Neuronal stem cell (in vitro differentiated cells): ENCODE measurements at places on chromosomes 6 and 20.

DNA sequence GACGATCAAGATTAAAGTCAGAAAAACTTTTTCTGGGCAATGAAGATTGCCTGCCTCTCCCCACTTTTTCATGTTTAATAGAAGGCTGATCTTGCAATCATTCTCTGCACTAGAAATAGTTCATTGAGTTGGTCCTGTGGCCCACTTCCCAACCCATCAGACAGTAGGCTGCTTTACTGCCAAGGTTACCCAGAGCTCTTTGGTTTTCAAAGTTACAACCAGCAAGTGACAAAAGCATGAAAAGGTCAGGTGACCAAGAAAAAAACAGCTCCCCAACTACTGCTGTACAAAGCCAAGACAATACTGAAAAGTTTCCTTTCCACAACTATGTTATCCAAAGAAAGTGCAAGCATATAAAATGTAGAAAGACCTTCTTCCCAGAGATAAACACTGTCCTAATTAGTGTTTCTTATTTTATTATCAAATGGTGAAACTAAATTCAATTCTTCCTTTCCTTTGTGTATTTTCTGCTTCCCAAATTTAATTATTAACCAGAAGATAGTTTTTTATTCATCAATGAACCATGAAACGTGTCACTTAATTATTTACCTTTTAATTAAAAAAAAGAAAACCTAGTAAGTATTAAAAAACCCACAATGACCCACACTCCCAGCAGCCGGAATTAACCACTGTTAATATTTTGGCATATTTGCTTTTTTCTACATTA is 16.6 kb downstream of the DNAAF9 start:
- H3K27me3 ChIP-seq: no peaks in the 10 kb centered on the region
- H3K4me3 ChIP-seq: no peak overlapping the region
- peaks cover 2% of the 10 kb centered on the region for H3K4me1 ChIP-seq
- H3K36me3 ChIP-seq: no peaks in the 10 kb centered on the region

GRCh38 chr6:357791-358341 is 33.7 kb upstream of the IRF4 start:
- peaks cover 1% of the 10 kb centered on the region for H3K4me1 ChIP-seq
- H3K4me3 ChIP-seq: no peak overlapping the region
- no peaks in the 10 kb centered on the region for H3K36me3 ChIP-seq

DNA sequence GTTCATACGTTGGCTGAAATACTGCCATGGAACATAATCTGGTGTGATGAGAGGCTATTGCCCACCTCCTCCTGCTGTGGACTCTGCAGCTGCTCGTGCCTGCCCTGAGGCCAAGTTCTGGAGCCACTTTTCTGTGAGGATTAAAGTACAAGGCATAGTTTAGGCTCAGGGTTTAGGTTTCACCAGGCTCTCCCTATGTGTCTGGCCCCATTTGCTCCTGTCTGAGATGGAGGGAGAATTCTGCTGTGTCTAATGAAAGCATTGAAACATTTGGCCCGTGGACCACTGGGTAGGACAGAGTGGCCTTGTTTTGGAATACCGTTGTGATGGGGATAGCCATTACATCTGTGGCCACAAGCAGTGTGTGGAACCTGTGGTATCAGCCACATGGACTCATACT is 5.9 kb downstream of the WRNIP1 start:
- H3K27ac ChIP-seq: no peak overlapping the region
- peaks cover 83% of the 10 kb centered on the region for H3K36me3 ChIP-seq
- DNase-seq: no peak
- H3K4me3 ChIP-seq: no peak overlapping the region
- peaks cover 14% of the 10 kb centered on the region for H3K4me1 ChIP-seq
- H3K27me3 ChIP-seq: no peaks in the 10 kb centered on the region

GRCh38 chr6:126266664-126267063 is 73.3 kb upstream of the CENPW start:
- no peak overlapping the region for H3K27ac ChIP-seq
- no peaks in the 10 kb centered on the region for H3K27me3 ChIP-seq
- H3K4me1 ChIP-seq: no peaks in the 10 kb centered on the region
- no peaks in the 10 kb centered on the region for H3K36me3 ChIP-seq

DNA sequence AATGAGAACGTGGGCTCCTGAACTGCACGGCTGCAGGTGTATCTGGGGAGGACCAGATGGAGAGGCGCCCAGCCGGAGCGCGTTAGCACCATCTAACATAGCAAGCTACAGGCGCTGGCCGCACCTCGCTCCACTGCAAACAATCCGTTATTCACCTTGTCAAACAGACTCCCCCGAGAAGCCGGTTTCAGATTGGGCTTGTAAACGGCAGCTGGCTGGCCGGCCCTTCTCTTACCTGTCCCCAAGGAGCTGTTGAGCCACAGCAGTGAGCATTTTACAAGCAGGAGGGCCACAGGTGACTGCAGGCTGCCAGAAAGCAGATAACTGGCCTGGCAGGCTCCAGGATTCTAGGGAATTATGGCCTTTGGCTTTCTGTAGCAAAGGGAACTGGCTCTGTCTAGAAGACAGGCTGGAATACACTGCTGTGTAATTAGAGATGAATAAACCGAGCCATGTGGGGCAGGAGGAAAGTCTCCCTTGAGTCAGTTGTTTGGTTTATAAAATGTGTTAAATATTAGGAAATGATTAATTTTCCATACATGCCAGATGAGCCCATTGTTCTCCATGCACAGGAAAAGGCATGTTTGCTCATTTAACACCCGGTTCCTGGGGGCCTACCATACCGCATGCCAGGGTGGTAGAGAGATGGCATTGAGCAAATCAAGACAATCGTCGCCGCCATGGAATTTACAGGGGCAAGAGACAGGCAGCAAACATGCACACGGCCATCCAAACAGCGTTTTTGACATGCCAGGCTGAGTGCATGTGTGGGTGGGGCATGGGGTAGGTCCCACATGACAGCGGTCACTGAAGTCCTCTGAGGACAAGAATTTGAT is 159.3 kb downstream of the NFATC2 start:
- DNase-seq: no peak
- H3K36me3 ChIP-seq: no peaks in the 10 kb centered on the region
- no peak overlapping the region for H3K4me3 ChIP-seq
- H3K27me3 ChIP-seq: no peaks in the 10 kb centered on the region

DNA sequence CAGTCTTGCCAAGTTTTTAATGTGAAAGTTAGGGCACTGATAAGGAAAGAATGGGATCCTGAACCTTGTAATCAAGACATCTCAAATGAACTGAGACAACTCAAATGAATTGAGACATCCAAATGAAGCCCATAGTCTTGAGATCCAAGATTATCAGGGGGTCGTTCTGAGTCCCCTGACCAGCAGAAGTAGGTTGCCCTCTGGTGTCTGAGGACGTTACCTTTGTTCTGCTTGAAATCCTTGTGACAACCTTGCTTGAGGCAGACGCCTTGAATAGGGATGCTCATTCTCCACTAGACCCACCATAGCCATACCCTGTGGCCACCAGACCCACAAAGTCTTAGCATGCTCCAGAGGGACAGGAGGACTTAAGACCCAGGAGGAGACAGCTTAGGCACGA is 37.7 kb downstream of the ZBTB9 start:
- no peak overlapping the region for H3K27ac ChIP-seq
- H3K36me3 ChIP-seq: no peaks in the 10 kb centered on the region
- H3K27me3 ChIP-seq: no peaks in the 10 kb centered on the region
- no peak overlapping the region for H3K4me3 ChIP-seq
- no peaks in the 10 kb centered on the region for H3K4me1 ChIP-seq

DNA sequence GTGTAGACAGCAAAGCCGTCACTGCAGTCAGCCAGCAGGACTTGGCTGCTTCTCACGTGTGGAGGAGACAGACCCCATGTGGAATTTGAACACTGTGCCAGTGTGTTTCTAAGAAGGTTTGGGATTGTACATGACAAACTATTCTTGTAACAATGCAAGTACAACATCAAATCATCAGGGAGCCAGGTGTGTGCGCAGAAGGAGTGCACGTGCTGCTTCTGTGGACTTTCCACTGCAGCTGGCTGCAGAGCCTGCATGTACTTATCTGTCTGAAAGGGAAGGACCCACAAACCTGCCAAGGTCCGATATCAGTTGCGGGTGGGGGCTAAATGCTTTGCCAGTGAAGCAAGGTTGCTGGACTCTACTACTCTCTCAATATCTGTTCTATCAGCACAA is 211.6 kb downstream of the WDR27 start:
- H3K36me3 ChIP-seq: no peaks in the 10 kb centered on the region
- DNase-seq: no peak
- no peaks in the 10 kb centered on the region for H3K27me3 ChIP-seq

DNA sequence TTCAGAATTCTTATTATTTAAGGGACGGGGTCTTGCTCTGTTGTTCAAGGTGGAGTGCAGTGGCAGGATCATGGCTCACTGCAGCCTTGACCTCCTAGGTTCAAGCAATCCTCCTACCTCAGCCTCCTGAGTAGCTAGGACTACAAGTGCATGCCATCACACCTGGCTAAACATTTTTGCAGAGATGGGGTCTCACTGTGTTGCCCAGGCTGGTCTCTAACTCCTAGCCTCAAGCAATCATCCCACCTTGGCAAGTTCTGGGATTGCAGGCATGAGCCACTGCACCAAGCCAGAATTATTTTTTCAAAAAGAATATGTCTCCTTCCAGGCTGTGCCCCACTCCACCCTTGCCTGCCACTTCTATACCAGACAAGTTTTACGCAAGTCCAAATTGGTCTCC is 190.1 kb upstream of the SUPT3H start:
- H3K27me3 ChIP-seq: no peaks in the 10 kb centered on the region
- no peak overlapping the region for H3K27ac ChIP-seq
- no peak for DNase-seq
- no peak overlapping the region for H3K4me3 ChIP-seq
- H3K36me3 ChIP-seq: no peaks in the 10 kb centered on the region
- peaks cover 6% of the 10 kb centered on the region for H3K4me1 ChIP-seq

DNA sequence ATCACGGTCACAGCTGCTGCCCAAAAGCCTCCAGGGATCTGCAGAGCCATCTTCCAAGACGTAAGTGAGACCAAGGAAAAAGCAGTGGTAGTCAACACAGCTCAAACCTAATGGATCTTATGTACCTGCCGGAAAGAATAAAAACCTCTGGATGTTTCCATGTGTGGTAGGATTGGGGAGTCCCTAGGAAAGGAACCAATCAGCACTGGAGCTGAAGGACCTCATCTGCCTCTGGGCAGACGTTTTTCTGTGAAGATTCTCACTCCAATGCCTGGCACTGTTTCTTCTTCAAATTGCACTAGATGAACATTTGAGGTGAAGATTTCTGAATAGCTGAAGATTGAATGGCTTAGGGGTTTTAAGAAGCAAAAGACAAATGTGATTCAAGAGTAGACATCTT is at the start of gene HLA-DQB2:
TSS of gene HLA-DQB2 (minus strand) at position 112 of the 400 bp plus-strand sequence. CDS start at position 50, 62 bp downstream.
- H3K4me1 ChIP-seq: no peaks in the 10 kb centered on the region
- no peak within 1 kb of the TSS for H3K27ac ChIP-seq
- H3K4me3 ChIP-seq: no peak within 1 kb of the TSS
- no peaks in the 10 kb centered on the region for H3K36me3 ChIP-seq
- H3K27me3 ChIP-seq: no peaks in the 10 kb centered on the region

GRCh38 chr20:20447196-20447595 is 79.3 kb downstream of the INSM1 start:
- DNase-seq: no peak
- peaks cover 9% of the 10 kb centered on the region for H3K4me1 ChIP-seq
- H3K4me3 ChIP-seq: no peak overlapping the region
- H3K27ac ChIP-seq: no peak overlapping the region

DNA sequence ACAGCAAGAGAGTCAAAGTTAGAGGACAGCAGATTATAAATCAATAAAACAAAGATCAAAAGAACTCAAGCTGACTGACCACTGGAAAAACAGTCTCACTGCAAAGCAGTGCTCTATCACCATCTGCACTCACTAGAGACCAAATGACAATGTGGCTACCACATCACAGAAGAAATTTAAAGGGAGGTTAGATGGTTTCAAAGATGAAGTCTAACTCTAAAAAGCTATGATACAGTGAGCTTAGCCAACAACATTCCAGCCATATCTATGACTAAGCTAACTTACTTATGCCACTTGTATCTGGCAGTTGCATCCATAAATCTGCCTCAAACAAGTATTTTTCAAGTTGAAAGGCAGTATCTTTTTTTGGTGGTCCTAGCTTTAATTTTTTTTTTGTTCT is 68.6 kb downstream of the ARHGAP18 start:
- no peaks in the 10 kb centered on the region for H3K36me3 ChIP-seq
- DNase-seq: no peak
- H3K4me3 ChIP-seq: no peak overlapping the region
- H3K27me3 ChIP-seq: no peaks in the 10 kb centered on the region
- peaks cover 7% of the 10 kb centered on the region for H3K4me1 ChIP-seq
- no peak overlapping the region for H3K27ac ChIP-seq

- no peaks in the 10 kb centered on the region for H3K27me3 ChIP-seq
- no peak overlapping the region for H3K27ac ChIP-seq
- peaks cover 24% of the 10 kb centered on the region for H3K4me1 ChIP-seq
These were observed 44.1 kb upstream of the TSPYL1 start for GRCh38 chr6:116323863-116324262.

DNA sequence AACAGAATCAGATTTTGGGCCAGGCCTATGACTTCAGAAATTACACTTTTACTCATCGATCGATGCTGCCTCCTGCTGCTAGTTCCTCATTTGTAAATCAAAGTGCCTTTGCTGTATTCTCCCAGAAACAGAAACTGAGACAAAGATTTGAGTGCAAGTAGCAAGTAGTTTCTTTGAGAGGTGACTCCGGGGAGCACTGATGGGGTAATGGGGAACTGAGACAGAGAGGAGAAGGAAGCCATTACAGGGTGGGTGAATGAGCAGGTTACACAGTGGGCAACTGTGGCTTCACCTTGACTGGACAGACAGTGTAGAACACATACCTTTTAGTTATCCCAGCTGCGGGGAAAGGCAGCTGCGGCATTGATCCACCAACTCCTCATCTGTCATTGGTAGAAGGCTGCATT is 9.7 kb upstream of the CD40 start:
- H3K27ac ChIP-seq: no peak overlapping the region
- H3K27me3 ChIP-seq: peaks cover 31% of the 10 kb centered on the region
- no peak overlapping the region for H3K4me3 ChIP-seq
- no peak for DNase-seq
- no peaks in the 10 kb centered on the region for H3K36me3 ChIP-seq

- H3K27ac ChIP-seq: no peak overlapping the region
- no peak overlapping the region for H3K4me3 ChIP-seq
- H3K4me1 ChIP-seq: no peaks in the 10 kb centered on the region
- no peaks in the 10 kb centered on the region for H3K36me3 ChIP-seq
These were observed 65.6 kb downstream of the SLC2A10 start for GRCh38 chr20:46774943-46775560.

GRCh38 chr6:227812-228338 is 64.4 kb upstream of the DUSP22 start:
- H3K4me3 ChIP-seq: no peak overlapping the region
- peaks cover 4% of the 10 kb centered on the region for H3K4me1 ChIP-seq
- no peak for DNase-seq
- H3K27ac ChIP-seq: no peak overlapping the region
- no peaks in the 10 kb centered on the region for H3K36me3 ChIP-seq
- no peaks in the 10 kb centered on the region for H3K27me3 ChIP-seq

GRCh38 chr20:49821870-49822331 is 9.3 kb downstream of the SLC9A8 start:
- no peaks in the 10 kb centered on the region for H3K27me3 ChIP-seq
- no peak overlapping the region for H3K4me3 ChIP-seq
- no peak overlapping the region for H3K27ac ChIP-seq
- H3K36me3 ChIP-seq: peaks cover 87% of the 10 kb centered on the region
- no peaks in the 10 kb centered on the region for H3K4me1 ChIP-seq

GRCh38 chr6:72260489-72260888 is 361.4 kb upstream of the KCNQ5 start:
- no peak overlapping the region for H3K4me3 ChIP-seq
- no peak overlapping the region for H3K27ac ChIP-seq
- no peaks in the 10 kb centered on the region for H3K27me3 ChIP-seq
- no peaks in the 10 kb centered on the region for H3K4me1 ChIP-seq
- H3K36me3 ChIP-seq: no peaks in the 10 kb centered on the region
